ENCODE measurements at places on chromosomes 12 and 14.

DNA sequence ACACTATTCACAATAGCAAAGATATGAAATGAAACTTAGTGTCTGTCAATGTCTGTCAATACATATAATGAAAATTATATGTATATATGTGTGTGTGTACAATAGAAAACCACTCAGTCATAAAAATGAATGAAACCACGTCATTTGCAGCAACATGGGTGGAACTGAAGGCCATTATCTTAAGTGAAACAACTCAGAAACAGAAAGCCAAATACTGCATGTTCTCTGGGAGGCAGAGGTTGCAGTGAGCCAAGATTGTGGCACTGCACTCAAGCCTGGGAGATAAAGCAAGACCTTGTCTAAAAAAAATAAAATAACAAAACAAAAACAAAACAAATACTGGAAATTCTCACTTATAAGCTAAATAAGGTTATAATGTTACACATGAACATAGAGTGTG lies 16.7 kb upstream of the E2F7 start:
- DNase-seq, result no peak

DNA sequence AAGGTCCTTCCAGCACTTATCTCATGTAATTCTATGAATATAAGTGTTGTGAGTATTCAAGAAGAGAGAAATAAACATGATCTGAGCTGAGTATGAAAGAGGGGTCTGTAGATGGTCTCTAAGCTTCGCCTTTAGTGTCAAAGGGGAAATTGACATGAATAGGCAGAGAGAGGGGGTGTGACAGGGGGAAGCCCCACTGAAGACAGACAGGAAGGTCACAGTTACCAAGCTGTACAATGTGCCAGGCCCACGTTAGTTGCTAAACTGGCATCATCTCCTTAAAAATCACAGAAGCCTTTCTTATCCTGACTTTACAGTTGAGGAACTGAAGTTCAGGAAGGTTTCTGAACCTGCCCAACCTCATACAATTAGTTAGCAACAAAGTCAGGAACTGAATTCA lies 7.6 kb downstream of the ARHGEF40 start:
- DNase-seq, result no peak

GRCh38 chr14:22884076-22884737 lies 1.2 kb downstream of the REM2 start:
- no peak for DNase-seq

DNA sequence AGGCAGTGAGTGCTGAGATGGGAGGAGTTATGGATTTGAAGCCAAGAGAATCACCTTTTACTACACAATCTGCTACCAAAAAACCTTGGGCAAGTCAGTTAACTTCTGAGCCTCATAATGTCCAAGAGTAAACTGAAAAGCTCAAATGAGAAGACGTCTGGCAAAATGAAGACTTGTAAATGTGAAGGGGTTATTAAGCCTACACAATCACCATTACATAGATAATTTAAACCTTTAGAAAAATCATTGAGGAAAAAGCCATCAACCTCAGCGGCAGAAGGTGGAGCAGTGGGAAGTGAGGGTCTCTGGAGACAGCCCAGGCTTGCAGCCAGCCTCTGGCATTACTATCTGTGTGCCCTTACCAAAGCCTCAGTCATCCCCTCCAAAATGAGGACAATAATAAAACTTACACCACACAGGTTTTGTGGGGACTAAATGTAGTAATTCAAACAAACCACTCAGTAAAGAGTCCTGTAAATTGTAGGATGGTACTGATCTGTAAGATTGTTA lies 50.5 kb upstream of the CCDC175 start:
- no peak for DNase-seq

DNA sequence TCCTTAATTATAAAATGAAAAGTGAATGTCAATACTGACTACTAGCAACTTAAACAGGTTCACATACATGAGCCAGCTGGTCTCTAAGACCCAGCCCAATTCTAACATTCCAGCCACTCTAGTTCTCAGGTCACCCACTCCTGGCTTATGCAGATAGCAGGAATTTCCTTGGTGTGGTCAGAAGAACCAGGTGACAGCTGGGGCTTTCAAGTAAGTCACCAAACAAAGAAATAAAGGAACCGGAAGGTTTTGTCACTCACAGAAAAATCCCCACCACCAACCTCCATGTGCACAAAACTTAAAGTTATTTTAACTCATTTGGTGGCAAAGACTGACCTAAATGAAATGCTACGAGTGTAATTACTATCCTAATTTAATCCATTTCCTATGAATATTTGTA lies 129.6 kb upstream of the CDKN3 start:
- no peak for DNase-seq

DNA sequence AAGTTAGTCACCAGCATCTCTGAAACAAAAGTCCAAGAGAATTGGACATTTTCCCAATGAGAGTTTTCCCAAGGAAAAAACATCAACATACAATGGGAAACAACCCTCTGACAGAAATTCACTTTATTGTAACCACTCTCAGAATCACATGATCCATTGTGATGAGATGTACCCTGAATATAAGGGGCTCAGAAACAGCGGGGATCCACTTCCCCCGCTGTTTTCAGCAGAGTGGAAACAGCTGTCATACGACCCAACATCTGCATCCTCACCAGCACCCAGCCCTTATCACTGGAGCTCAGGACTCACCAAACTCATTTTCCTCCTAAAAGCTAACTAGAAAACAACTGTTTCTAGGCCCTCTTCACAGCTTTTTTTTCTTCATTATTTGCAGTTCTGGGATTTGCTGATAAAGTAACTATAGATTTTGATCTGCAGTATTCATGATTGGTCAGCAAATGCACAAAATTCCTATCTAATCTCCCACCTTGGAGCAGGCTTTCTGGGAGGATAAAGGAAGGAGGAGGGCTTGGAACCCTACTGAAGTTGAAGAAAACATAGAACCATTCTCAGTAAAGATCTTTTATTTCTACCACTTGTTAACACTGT lies 31.3 kb downstream of the CORO1C start:
- no peak for DNase-seq

GRCh38 chr14:30559638-30560091 lies 707 bp downstream of the G2E3 start:
- DNase-seq, result no peak

GRCh38 chr12:50129290-50129689 lies 17.3 kb downstream of the COX14 start:
- DNase-seq, result no peak

All from T follicular helper cell (primary cell).